Activated T-cell treated with anti-CD3 and anti-CD28 coated beads, Interleukin-2, amount 50 U/mL, for 72 hours (primary cell): ENCODE measurements at places on chromosomes 4 and X. TPM values are rescaled to one million over a fixed set of nuclear protein-coding genes. Genes with fewer than 3 reads are reported as not detected.

DNA sequence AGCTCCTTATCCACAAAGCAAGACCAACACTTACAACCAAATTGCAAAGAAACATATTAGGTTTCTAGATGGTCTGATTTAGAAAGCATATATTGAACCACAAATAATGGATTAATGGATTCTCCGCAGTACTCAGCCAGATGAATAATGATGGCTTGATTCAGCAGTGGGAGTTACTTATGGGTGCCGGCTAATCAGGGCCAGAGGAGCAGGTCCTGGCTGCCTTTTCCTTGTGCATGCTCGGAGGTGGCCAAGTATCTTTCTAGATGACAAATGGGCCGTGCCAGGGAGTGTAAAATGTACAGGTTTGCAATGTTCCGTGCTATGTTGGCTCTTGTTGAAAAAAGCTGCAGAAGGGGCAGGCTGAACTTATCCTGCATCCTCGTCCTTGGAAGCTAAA, 70.2 kb downstream of the VCX3A start:
- H3K36me3 ChIP-seq: no peaks in the 10 kb centered on the region
- no peaks in the 10 kb centered on the region for H3K27me3 ChIP-seq
- H3K4me3 ChIP-seq: no peak overlapping the region

DNA sequence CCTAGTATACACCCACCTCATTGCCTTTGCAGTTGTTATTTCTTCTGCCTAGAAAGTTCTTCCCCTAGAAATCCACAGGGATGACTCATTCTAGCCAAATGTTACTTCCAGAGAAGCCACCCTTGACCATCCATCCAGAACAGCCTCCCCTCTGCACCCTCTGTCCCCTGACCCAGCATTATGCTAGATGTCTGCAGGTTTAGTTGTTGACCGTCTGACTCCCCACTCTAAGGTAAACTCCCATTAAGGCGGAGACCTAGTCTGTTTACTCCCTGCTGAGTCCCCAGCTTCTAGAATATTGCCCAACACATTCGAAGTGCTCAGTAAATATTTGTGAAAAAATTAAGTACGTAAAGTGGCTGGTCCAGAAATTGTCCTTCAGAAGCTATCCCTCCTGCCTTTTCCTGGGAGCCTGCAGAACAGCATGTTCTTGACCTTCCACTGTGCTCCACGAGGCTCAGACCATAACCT, 11.0 kb downstream of the SRD5A3 start:
- no peak overlapping the region for H3K27ac ChIP-seq
- H3K4me3 ChIP-seq: no peak overlapping the region
- H3K36me3 ChIP-seq: peaks cover 2% of the 10 kb centered on the region
- no peaks in the 10 kb centered on the region for H3K27me3 ChIP-seq

DNA sequence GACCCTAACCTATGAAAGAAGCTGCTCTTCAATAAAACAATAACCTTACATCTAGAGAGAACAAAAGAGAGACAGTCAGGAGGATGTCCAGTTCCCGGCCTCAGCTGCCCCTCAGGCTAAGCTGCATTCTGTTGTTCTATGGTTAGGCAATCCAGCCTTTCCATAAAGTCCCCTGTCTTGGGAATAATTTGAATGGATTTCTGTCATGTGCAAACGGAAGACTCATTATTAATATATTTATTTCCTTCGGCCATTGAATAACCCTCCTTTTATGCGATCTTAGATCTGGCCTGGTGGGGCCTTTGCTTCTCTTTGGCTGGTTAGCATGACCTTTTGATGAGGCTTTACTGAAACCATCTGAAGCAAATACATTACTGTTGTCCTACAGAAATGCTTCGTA, 80.1 kb downstream of the ANKRD50 start:
- no peak overlapping the region for H3K4me3 ChIP-seq
- H3K4me1 ChIP-seq: peaks cover 8% of the 10 kb centered on the region
- no peak for DNase-seq
- no peak overlapping the region for H3K27ac ChIP-seq

DNA sequence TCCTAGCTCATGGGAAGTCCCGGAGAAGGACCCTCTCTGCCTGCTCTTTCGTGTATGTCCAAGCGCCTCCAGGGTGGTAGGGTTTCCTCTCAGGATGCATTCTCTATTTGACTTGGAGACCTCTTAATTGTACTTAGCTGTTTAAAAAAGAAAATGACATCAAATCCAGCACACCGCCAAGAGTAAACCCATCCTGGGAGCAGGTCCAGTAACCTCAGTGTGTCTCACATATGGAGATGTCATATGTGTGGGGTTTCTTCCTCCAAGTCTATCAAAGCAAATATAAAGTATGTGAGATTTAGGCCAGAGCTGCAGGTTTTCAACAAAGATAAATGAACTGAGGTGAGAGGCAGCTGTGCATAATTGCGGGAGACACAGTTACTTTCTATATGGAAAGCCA, 209.4 kb upstream of the ANXA3 start:
- H3K4me1 ChIP-seq: no peaks in the 10 kb centered on the region
- no peak overlapping the region for H3K4me3 ChIP-seq
- H3K27ac ChIP-seq: no peak overlapping the region
- no peak for DNase-seq

DNA sequence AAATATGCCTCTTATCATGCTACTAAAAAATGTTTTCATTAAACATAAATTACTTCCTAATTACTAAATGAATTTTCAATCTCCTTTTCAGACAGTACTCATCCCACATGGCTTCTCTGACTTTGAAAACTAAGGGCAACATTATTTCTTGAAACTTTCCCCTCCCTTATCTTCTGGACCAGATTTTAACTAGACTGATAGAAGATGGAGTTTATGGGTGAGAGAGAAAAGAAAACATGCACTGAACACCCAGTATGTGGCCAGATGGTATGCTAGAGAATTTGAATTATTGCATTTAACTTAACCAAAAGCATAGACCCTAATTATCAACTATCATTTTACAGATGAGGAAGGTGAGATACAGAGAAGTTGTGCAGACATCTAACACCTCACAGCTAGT, 16.8 kb downstream of the CNOT6L start:
- H3K4me3 ChIP-seq: peak overlapping the region; percentile 1
- no peak for DNase-seq
- H3K27ac ChIP-seq: peak overlapping the region; percentile 4

Gene GUCY1A1
- total RNA-seq: 0.29 TPM

Gene USP26
- not detected for total RNA-seq
